ENCODE measurements at places on chromosomes 4 and X.
A peak's percentile ranks its signal among the peaks of the same experiment; 100 is the strongest.

GRCh38 chr4:163042306-163042705 lies 124.4 kb downstream of the NAF1 start:
- H3K27me3 ChIP-seq: peaks cover 7% of the 10 kb centered on the region
- H3K36me3 ChIP-seq: no peaks in the 10 kb centered on the region
- H3K4me1 ChIP-seq: no peaks in the 10 kb centered on the region
- DNase-seq: no peak
- no peak overlapping the region for H3K27ac ChIP-seq

DNA sequence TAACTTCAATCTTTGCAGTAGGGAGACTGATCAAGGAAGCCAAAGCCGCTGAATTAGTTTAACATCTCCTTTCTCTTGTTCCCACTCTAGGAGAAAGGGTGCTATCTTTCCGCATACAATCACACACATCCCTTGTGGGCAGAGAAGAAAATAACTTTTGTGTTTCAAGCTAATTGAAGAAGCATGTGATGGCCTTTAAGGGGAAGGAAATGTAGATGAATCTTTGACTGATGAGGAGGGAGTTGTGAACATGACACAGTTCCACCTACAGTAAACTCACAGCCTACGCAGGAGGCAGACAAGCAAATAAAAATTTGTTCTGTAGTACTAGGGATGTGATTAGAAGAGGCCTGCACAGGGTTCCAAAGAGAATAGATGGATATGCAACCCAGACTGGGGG lies 14.7 kb upstream of the SPATA4 start:
- H3K27ac ChIP-seq: no peak overlapping the region
- no peak overlapping the region for H3K4me3 ChIP-seq
- DNase-seq: no peak
- peaks cover 23% of the 10 kb centered on the region for H3K27me3 ChIP-seq

DNA sequence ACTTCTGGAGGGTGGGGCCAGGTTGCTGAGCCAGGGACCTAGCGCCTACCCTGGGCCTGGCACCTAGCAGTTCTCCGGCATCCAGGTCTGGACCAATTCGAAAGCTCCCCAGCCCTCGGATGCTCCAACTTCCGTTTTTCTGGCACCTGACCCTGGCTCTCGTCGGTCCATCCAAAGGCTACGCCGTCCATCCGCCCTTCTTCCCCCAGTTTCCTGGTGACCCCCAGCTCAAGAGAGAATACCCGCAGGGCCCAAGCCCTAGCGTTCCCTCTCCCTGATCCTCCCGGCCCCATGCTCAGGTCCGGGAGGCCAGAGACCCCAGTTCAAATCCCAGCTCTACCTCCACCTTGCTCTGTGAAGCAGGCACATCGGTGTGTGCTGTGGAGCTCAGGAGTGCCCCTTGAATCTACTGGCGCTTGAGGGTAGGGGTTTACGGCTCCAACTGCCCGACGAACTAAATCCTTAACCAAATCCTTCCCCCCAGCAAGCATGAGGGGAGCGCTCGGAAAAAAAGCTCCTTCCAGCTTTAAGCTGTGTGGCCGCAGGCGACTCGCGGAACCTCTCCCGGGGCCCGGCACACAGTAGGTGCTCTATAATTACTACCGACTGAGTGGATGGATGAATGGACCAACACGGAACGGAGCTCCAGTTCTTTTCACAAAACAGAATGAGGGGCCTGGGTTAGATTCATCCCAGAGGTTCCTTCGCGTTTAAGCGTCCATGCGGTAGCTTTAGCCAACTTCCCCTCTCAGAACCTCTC lies 1.1 kb downstream of the CRMP1 start:
- peaks cover 59% of the 10 kb centered on the region for H3K27me3 ChIP-seq
- no peak for DNase-seq
- H3K36me3 ChIP-seq: peaks cover 4% of the 10 kb centered on the region

DNA sequence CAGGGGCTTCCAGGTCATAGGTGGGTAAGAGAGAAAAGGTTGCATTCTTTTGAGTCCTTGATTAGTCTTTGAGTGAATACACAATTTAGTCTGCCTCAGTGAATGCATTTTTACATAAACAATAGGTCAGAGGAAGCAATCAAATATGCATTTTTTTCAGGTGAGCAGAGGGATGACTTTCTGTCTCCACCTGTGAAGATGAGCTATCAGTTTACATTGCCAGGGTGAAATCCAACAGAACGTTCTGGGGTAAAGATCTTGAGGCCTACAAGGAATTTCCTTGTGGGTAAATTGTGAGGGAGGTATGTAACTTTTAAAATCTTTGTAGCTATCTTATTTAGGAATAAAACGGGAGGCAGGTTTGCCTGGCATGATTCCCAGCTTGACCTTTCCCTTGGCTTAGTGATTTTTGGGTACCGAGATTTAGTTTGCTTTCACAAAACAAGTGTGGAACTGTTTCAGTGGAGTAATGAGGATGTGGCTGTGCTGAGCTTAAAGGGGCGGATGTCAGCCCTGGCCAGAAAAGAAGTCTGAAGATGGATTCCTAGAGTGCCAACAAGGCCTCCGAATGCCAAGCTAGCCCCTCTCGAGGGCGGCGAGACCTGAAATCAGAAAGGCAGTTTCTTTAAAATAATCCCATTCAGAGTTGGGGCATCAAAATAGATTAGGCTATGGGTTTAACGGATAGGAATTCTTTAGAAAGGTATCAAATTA lies 29.5 kb downstream of the TMEM131L start:
- peak overlapping the region; percentile 94 for H3K27ac ChIP-seq
- H3K4me1 ChIP-seq: peaks cover 97% of the 10 kb centered on the region

- H3K27ac ChIP-seq: no peak overlapping the region
- H3K36me3 ChIP-seq: no peaks in the 10 kb centered on the region
- H3K27me3 ChIP-seq: no peaks in the 10 kb centered on the region
- H3K4me1 ChIP-seq: peaks cover 78% of the 10 kb centered on the region
Observed at GRCh38 chrX:130094696-130095095, 15.6 kb downstream of the ELF4 start.

- H3K4me3 ChIP-seq: no peak overlapping the region
- no peak overlapping the region for H3K27ac ChIP-seq
Observed at GRCh38 chr4:186161138-186161537, 30.2 kb upstream of the CYP4V2 start.

- H3K4me3 ChIP-seq: no peak overlapping the region
- H3K4me1 ChIP-seq: peaks cover 34% of the 10 kb centered on the region
- H3K36me3 ChIP-seq: peaks cover 27% of the 10 kb centered on the region
- DNase-seq: no peak
- H3K27me3 ChIP-seq: peaks cover 48% of the 10 kb centered on the region
- no peak overlapping the region for H3K27ac ChIP-seq
Observed at GRCh38 chr4:113358784-113359183, 309.3 kb downstream of the ANK2 start.

- no peaks in the 10 kb centered on the region for H3K27me3 ChIP-seq
- DNase-seq: no peak
- H3K4me3 ChIP-seq: no peak overlapping the region
- H3K4me1 ChIP-seq: peaks cover 13% of the 10 kb centered on the region
- no peak overlapping the region for H3K27ac ChIP-seq
Observed at GRCh38 chr4:142040043-142040442, 403.7 kb downstream of the IL15 start.
